ELR (cell line): ENCODE measurements at places on chromosomes 7 and 10.

DNA sequence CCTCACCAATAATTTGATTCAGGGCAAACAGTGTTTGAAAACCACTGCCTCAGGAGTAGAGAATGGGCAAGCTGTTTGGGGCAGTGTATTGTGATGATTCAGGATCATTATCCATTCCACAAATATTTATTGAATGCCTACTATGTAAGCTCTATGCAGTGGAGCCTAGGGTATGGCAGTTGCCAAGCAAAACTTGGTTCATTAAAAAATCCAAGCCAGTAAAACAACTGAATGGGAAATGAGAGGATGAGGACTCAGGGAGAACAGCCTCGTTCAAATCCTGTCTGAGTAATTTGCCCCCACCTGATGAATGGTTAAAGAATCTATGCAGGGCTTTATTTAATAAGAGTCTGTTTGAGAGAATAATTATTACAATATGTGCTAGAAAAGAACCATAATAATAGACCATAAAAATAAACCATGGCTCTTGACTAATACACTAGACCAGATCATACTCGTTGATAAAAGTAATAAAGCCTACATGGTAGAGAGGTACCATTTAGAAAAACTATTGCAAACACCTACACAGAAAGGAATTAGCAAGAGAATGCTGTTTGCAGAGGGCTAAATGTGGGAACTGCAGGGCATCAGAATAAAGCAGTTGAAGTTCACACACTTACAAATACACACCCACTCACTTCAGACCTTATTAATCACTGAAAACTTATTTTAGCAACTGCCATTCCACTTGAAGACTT, 71.7 kb downstream of the CREB5 start:
- DNase-seq, result peak; percentile 35

GRCh38 chr7:42161719-42162118, 75.3 kb downstream of the GLI3 start:
- DNase-seq, result peak; percentile 28

GRCh38 chr10:48671914-48672595, 12.6 kb upstream of the WDFY4 start:
- no peak for DNase-seq

- no peak for DNase-seq
These were observed 65.0 kb upstream of the TRIM8 start for GRCh38 chr10:102579328-102579727.

- DNase-seq, result no peak
These were observed 183.7 kb upstream of the FEZF1 start for GRCh38 chr7:122488241-122488640.

DNA sequence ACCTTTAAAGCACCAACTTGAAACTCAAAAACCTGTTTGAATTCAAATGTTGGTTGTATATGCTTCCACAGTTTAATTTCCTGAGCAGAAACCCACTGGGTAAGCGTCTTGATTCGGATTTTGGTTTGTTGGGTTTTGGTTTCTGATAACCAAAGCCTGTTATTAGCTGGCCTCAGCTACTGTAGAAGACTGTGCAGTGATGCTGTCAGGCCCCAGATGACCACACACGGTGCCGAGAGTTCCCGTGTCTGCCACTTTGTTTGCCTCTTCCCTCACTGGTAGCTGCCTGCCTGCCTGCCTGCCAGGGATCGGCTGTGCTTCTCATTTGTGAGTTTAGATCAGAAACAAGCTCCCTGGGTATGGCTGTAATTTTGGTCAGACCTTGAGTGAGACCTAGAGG, 5.6 kb downstream of the MDH2 start:
- no peak for DNase-seq

DNA sequence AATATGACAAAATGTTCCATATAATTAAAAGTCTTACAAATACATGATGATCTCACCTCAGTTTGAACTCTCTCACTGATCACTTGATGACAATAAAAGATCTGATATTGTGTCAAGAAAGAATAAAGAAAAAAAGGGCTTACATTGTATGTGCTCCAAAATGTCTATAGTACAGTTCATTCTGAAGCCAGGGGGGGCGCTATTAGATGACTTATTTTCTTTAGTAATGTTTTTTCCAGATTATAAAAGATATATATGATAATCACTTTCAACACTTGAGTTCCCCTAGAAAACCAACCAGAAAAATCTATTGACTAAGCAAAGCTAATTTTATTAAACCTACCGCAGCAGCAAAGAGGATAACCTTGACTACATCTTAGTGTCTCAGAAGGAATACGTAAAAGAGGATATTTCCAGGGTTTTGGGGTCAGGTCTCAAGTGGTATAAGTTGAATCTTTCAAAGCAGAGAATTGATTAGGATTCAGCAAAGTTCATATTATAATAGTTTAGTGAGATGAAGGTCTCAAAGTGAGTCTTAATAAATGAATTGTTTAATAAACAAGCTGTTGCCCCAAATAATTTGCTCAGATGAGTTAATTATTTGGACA, 55.8 kb downstream of the PTN start:
- peak; percentile 20 for DNase-seq

DNA sequence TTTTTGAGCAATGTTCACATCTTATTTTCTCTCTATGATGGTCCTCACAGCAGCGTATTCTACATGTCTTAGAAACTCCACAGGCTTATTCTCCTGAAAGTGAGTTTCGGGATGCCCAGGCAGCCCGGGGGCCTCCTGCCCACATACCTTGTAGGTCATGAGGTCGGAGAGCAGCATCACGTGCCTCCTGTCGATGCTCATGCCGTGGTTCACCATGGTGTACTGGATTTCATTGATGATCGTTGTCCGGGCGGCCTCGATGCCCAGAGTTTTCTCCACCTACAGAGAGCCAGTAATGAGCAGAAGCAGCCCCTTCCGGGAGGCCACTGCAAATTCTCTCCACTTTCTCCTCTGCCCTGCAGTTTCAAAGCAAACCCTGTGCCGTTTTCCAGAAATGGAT, 48.0 kb downstream of the POLR3A start:
- DNase-seq, result no peak

DNA sequence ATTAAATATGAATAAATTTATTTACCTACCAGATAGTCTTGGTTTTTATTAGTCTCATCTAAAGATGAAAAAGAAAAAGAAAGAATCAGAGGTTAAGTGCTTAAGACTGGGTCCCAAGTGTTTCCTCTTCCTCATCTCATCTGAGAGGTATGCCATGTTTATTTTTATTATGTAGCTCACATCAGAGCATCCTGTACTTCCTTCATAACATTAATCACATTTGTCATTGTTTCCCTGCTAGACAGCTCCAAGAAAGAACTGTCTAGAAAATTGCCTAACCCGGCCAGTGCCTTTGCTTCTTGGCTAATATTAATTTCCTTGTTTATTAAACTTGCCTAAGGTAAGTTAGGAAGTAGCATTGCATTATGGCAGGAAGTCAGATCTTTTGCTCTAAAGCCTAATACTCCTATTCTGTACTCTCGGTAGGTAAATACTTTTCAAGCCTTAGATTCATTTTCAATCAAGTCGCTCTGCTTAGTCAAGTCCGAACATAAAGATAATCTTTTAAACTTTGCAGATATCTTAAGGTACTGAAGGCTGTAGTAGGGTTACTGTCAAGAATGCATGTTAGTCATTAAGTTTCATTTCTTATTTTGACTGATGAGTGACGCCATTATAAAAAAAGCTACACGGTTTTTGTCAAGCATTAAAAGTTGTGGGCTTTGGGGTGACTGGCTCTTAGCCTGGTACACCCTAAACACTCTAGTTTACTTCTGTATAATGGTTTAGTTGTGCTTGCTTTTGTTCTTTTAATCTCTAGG, 47.4 kb downstream of the ZMYND11 start:
- DNase-seq, result peak; percentile 68
